ENCODE measurements at places on chromosomes 16 and 17.

DNA sequence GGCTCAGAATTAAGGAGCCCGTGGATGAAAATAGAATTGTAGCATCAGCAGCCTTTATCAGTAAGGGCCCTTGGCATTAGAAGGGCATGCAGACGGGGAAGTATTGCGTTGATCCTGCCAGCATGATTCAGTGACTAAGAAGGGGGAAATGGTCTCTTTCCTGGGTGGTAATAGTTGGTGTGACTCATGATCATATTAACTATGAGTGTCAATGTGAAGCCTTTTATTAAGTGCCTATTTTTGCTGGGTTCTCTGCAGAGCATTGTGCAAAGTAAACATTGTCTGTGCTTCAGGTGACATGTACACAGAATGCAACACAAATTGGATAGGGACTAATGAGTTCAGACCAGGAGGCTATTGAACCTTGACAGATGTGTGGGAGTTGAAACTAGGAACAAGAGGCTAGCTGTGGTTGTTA, 24.5 kb downstream of the RCVRN start:
- DNase-seq = no peak

DNA sequence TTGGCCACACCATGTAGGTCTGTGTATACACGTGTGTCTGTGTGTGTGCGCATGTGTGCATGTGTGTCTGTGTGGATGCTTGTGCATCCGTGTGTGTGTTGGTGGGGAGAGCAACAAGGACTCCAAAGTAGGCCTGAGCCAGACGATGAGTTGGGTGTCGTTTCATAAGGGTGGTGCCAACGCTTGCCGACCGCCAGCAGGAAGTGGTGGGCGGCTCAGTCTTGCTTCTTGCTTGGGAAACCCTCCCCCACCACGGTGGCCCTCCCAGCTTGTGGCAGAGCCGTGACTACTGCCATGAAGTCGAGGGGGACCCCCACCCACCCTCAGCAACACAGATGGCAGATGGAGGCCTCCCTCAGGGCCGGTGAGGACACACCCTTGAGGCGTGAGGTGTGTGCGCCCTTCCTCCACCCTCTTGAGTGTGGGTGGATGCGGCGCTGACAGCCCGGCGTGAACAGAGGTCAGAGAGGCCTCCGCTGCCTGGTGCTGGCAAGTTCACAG, 17.5 kb downstream of the SBK1 start:
- DNase-seq = no peak

- DNase-seq = no peak
Measured at GRCh38 chr17:43877031-43877430, 30.1 kb downstream of the CD300LG start.

GRCh38 chr17:43475494-43476089, 8.2 kb upstream of the DHX8 start:
- DNase-seq = no peak

- DNase-seq = no peak
Measured at GRCh38 chr16:63995025-63995424, 1126.8 kb downstream of the CDH11 start.

- DNase-seq = peak; percentile 31
Measured at GRCh38 chr17:29581583-29582253, 7.7 kb downstream of the GIT1 start.

DNA sequence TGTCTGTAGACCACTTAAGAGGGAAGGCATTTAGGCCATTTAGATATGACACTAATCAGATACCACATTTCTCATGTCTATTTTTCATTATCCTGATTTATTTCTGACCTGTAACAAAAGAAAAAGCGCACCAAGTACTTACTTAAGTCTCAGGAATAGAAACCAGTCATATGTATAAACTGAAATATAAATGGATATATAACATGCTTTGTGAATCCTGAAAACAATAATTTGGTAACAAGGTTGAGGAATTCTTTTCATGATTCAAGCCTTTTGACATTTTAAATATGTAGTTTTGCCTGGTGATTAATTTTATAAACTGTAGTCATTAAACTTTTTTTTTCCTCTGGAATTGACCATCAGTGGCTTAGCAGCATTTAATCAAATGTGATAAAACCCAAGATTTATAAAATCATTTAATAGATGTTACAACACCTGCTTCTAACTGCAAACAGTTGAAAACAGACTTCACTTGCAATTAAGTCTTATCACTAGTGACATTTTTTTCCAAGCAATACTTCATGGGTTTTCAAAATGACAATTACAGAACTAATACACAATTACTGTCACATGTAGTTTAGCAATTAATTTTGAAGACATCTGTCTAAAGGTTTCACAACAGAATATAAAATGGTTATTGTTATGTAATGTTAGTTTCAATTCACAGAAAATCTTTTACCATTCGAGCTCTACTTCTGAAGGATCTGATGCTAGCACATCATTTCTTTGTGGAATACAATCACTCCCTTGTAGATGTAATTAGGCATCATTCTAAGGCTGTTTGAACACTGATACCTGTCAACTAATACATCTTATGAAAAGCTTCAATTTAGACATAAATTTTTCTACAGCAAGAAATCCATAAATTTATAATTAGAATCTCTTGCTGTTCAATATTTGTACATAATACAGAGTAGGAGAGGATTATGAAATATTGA, 110.3 kb downstream of the TOX3 start:
- no peak for DNase-seq

DNA sequence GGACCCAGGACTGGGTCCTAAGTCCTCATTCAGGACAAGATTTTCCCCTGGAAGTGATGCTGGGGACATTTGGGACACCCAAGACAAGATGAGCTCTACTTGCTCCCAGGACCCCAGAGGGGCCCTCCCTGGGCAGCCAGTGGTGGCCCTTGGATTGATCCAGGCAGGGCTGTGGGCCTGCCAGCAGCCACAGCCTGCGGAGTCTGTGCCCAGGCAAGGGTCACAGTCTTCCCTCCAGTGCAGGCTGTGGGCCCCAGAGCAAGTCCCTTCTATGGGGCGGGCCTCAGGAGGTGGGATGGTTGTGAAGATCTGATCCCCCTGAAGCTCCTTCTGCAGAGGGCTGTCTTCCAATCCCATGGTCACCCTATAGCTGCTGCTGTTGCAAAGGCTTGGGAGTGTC, 12.6 kb downstream of the CA7 start:
- no peak for DNase-seq

GRCh38 chr17:81332914-81333528, 37.9 kb upstream of the SLC38A10 start:
- no peak for DNase-seq

DNA sequence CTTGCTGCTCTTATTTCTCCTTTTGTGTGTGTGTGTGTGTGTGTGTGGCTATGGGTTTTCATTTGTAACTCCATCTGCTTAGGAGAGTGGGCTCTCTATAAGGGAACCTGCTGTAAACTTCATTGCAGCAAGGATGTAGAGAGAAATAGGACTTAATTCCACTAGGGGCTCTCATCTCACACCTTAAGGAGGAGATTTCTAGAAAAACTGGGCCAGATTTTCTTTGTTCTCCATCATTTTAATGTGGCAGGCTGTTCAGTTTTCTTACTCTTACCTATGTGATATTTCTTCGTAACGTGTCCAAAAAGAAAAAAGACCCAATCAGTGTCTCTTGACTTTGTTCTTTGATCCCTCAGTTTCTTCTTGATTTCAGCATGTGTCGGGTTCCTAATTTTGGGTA, 4.5 kb upstream of the CASC3 start:
- DNase-seq = no peak

GRCh38 chr17:27990979-27991378, 51.5 kb upstream of the NLK start:
- no peak for DNase-seq

DNA sequence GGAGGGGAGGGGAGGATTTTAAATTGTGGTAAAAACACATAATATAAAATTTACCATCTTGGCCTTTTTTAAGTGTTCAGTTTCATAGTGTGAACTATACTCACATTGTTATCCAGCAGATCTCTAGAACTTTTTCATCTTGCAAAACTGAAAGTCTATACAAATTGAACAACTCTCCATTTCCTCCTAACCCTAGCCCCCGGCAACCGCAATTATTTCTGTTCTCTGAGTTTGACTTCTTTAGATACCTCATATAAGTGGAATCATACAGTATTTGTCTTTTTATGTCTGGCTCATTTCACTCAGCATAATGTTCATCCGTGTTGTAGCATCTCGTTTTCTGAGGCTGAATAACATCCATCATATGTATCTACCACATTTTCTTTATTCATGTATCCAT, 30.0 kb upstream of the MRTFB start:
- DNase-seq = no peak

GRCh38 chr17:75476271-75476671, 19.8 kb downstream of the TMEM94 start:
- peak; percentile 40 for DNase-seq

- no peak for DNase-seq
Measured at GRCh38 chr16:5045499-5046115, 11.9 kb upstream of the NAGPA start.

DNA sequence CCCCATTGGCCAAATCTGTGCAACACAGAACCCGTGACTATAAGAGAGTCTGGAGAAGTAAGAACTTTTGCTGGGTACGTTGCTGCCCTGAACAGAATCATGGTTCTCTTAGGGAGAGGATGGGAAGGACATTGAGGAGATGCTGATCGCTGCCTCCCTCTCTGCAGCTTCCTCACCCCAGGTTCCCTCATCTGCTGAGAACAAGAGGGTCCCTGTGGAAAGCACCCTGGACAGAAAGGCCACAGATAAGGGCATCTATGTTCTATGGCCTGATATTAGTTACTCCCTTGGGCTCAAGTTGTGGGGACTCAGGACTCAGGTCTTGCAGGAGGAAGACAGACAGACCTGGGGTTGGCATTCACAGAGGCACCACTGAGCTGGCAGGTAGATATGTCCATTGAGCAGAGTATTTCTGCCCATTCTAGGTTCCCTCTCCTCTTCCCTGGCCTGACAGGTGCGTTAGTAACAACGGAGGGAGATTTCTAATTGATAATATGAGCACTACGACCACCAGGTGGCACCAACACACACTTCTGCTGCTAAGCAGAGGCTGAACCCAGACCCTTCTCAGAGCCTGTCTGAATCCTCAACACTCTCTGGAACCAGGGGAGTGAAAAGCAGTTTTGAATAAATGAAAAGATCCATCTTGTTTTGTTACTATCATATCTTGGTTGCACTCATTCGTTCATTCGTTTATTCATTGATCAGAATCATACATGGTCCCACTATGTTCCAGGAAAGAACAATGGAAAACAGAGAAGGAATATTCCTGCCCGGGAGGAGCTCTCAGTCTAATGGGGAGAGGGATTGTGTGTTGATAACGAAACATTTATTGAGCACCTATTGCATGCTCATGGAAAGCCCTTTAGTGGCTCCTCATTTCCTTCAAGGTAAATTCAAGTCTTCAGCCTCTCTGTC, 56.4 kb downstream of the SLC6A2 start:
- peak; percentile 16 for DNase-seq
